ENCODE measurements at places on chromosomes 5 and 9. TPM values are rescaled to one million over a fixed set of nuclear protein-coding genes. Genes with fewer than 3 reads are reported as not detected.

ZNF367 gene
- 29.3 TPM for total RNA-seq

CYSRT1 gene
- total RNA-seq = 0.34 TPM

PCDHGC5 gene
- total RNA-seq = not detected

- DNase-seq = no peak
Measured at GRCh38 chr9:73133921-73134407, 17.7 kb upstream of the ANXA1 start.

DNA sequence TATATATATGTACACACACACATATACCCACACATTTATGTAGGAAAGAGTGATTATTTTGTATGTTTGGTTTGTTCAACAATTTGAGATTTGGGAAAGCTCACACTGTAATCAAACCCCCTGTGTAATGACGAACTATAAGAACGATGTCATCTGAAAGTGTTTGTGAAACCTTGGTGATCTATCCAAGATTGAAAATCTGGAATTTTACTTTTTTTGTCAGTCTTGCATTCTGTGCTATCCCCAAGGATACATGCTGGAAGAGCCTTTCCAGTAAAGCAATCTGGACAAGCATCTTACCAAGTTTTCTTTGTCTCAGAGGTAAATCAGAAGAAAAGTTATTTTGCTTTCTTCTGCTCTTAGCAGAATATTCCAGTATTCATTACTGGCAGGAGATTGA lies 23.3 kb downstream of the SGCD start:
- DNase-seq = no peak

DNA sequence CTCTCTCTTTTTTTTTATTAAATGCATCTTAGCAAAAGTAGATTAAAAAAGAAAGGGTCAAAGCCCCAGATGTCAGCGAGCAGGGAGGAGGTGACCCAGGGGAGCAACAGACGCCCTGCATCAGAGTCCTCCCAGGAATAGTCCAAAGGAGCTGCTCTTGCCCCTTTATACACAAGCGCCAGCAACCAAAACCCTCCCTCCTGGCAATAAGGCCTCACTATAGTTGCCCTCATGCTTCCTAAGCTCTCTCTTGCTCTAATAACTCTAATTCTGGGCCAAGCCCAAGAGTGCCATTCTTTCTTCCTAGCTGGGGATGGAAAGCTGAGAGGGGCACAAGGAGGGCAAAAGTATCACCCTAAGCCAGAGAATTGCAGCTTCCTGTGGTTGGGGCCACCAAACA lies 26.3 kb downstream of the PCDHGC5 start:
- DNase-seq = no peak

Data from activated CD8-positive, alpha-beta T cell treated with anti-CD3 and anti-CD28 coated beads for 36 hours (primary cell).